T-helper 17 cell (primary cell): ENCODE measurements at places on chromosomes 6 and 20.

- no peaks in the 10 kb centered on the region for H3K27me3 ChIP-seq
- H3K4me1 ChIP-seq = no peaks in the 10 kb centered on the region
- DNase-seq = no peak
- H3K27ac ChIP-seq = no peak overlapping the region
- no peaks in the 10 kb centered on the region for H3K36me3 ChIP-seq
- H3K4me3 ChIP-seq = no peak overlapping the region
These were observed 161.3 kb upstream of the EYA4 start for GRCh38 chr6:133079901-133080300.

GRCh38 chr6:165081944-165082532, 227.4 kb downstream of the C6orf118 start:
- H3K27me3 ChIP-seq = no peaks in the 10 kb centered on the region
- DNase-seq = no peak
- H3K4me1 ChIP-seq = no peaks in the 10 kb centered on the region
- no peak overlapping the region for H3K27ac ChIP-seq

GRCh38 chr20:4713401-4713800, 8.3 kb upstream of the PRND start:
- H3K27me3 ChIP-seq = peaks cover 15% of the 10 kb centered on the region
- H3K36me3 ChIP-seq = peaks cover 2% of the 10 kb centered on the region
- H3K4me1 ChIP-seq = peaks cover 7% of the 10 kb centered on the region
- no peak overlapping the region for H3K4me3 ChIP-seq
- no peak for DNase-seq
- H3K27ac ChIP-seq = no peak overlapping the region

GRCh38 chr6:21167790-21168189, 425.8 kb upstream of the SOX4 start:
- no peaks in the 10 kb centered on the region for H3K36me3 ChIP-seq
- peaks cover 13% of the 10 kb centered on the region for H3K4me1 ChIP-seq
- no peak for DNase-seq
- H3K27me3 ChIP-seq = no peaks in the 10 kb centered on the region
- H3K27ac ChIP-seq = no peak overlapping the region

- no peak overlapping the region for H3K27ac ChIP-seq
- no peaks in the 10 kb centered on the region for H3K36me3 ChIP-seq
- H3K27me3 ChIP-seq = no peaks in the 10 kb centered on the region
- H3K4me3 ChIP-seq = no peak overlapping the region
- peaks cover 9% of the 10 kb centered on the region for H3K4me1 ChIP-seq
These were observed 24.0 kb upstream of the GRM4 start for GRCh38 chr6:34169897-34170296.

GRCh38 chr6:95321126-95321525, 256.2 kb upstream of the MANEA start:
- no peaks in the 10 kb centered on the region for H3K36me3 ChIP-seq
- H3K4me3 ChIP-seq = no peak overlapping the region
- no peaks in the 10 kb centered on the region for H3K4me1 ChIP-seq
- H3K27ac ChIP-seq = no peak overlapping the region

GRCh38 chr6:156828280-156828703, 51.1 kb downstream of the ARID1B start:
- peaks cover 7% of the 10 kb centered on the region for H3K36me3 ChIP-seq
- peak overlapping the region; percentile 34 for H3K27ac ChIP-seq
- H3K27me3 ChIP-seq = no peaks in the 10 kb centered on the region
- no peak for DNase-seq
- no peak overlapping the region for H3K4me3 ChIP-seq
